Activated T-helper 2 cell treated with anti-CD3 and anti-CD28 coated beads, Interferon-gamma antibody, Interleukin-2, Interleukin-4, amounts not matched to agents 10 μg/mL and 5 μg/mL and 100 μg/mL, durations not matched to agents 14 hours and 24 hours and 36 hours (primary cell): ENCODE measurements at places on chromosomes 1 and 21. TPM values are rescaled to one million over a fixed set of nuclear protein-coding genes. Genes with fewer than 3 reads are reported as not detected.

The ARHGAP29 gene
- total RNA-seq = 0.05 and 0.18 TPM in 2 replicates

The ST6GALNAC5 gene
- total RNA-seq = not detected in 2 replicates

The HTR6 gene
- not detected in 2 replicates for total RNA-seq

The CFHR1 gene
- total RNA-seq = not detected in 2 replicates

The MYBPH gene
- not detected in 2 replicates for total RNA-seq

- no peak overlapping the region for H3K27ac ChIP-seq
- H3K27me3 ChIP-seq = peaks cover 69% of the 10 kb centered on the region
- no peaks in the 10 kb centered on the region for H3K36me3 ChIP-seq
- no peaks in the 10 kb centered on the region for H3K4me1 ChIP-seq
- H3K4me3 ChIP-seq = no peak overlapping the region
Observed at GRCh38 chr1:212514056-212514614, 81.4 kb downstream of the NENF start.

DNA sequence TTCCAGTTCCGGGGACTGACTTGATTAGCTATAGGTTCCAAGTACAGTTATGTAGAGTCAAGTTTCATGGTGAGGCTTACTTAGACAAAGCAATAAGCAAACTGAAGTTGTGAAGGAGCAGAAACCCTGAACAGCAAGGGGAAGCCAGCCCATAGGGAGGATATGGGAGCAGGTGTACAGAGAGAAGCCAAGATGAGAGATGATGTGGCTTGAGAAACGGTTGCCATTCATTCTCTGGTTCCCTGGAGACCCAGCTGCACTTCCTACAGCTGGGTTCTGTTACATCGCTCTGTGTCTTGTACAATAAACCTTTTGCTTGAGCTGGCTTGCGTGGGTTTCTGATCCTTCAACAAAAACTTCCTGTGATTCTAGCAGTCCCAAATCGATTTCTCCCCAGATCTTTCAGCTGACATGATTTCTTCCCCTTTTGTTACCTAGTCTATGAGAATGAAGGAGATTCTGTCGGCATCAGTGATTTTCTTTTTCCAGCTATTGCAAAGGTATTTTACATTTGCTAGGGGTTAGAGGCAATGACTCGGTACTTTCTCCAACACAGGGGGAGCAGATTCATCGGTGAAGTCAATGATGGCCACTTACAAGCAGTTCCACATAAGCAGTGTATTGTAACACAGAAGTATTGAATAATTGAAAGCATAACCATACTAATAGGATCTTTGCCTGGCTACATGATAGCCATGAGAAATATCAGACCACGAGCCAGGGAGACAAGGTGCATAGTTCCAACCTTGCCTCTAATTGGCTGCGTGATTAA is 67.3 kb downstream of the URB2 start:
- H3K36me3 ChIP-seq = no peaks in the 10 kb centered on the region
- peaks cover 14% of the 10 kb centered on the region for H3K4me1 ChIP-seq
- H3K27me3 ChIP-seq = peaks cover 7% of the 10 kb centered on the region
- H3K4me3 ChIP-seq = no peak overlapping the region
- no peak overlapping the region for H3K27ac ChIP-seq
- DNase-seq = no peak

DNA sequence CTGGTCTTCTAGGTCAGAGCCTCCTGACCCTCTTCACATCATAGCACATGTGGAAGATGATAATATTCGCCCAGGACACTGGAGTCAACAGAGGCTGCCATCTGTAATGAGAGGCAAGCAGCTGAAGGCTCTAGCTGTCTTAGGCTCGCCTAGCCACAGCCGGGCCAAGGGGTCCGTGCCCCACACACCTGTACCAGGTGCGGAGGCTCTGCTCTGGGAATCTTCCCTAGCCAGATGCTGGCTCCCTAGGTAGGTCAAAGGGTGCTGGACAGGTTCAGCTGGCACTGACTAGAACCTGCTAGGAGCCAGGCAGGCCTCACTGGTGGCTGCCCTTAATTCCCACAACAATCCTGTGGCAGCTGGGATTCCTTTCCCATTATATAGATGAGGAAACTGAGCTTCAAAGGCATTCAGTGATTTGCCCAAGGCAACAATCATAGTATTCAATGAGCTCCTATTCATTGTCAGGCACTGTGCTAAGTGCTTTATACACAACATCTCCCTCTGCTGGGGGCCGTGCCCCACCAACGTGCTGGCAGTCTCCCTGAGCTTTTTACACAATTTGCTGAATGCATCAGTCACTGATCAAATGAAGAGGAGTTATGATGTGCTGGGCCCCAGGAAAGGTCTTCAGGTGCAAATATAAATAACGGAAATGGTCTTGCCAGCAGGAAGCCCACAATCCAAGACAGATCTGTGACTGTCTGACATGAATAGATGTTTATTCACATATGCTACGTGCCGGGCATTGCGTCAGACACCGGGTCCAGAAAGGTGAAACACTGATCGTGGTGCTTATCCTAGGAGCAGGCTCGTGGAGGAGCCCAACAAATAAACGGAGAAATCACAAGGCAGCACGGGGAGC is 58.0 kb downstream of the DDX20 start:
- DNase-seq = no peak
- H3K4me1 ChIP-seq = no peaks in the 10 kb centered on the region
- H3K4me3 ChIP-seq = no peak overlapping the region
- H3K27me3 ChIP-seq = peaks cover 4% of the 10 kb centered on the region
- H3K36me3 ChIP-seq = no peaks in the 10 kb centered on the region

- H3K27ac ChIP-seq = no peak overlapping the region
- no peak for DNase-seq
- H3K36me3 ChIP-seq = no peaks in the 10 kb centered on the region
- H3K4me3 ChIP-seq = no peak overlapping the region
- peaks cover 2% of the 10 kb centered on the region for H3K4me1 ChIP-seq
- peaks cover 32% of the 10 kb centered on the region for H3K27me3 ChIP-seq
Observed at GRCh38 chr1:33439662-33440061, 8.8 kb upstream of the PHC2 start.

DNA sequence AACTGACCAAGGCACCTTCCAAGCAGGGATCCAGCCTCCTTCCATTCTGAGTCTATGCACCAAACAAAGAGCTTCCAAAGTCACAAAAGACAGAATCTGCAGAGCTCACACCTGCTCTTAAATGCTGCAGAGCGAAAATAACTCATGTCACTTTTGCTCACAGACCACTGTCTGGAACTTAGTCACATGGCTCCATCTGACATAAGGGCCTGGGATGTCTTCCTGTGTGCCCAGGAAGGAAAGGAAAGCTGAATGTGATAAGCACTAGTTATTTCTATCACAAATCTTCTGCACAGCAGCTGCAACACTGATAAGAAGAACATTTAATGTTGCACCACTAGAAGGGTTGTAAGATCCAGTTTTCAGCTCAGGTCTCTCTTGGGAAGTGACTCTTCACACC is 39.5 kb upstream of the SGIP1 start:
- H3K27ac ChIP-seq = no peak overlapping the region
- no peaks in the 10 kb centered on the region for H3K36me3 ChIP-seq
- no peaks in the 10 kb centered on the region for H3K4me1 ChIP-seq
- peaks cover 13% of the 10 kb centered on the region for H3K27me3 ChIP-seq

- H3K36me3 ChIP-seq = no peaks in the 10 kb centered on the region
- DNase-seq = no peak
- peaks cover 5% of the 10 kb centered on the region for H3K27me3 ChIP-seq
- no peaks in the 10 kb centered on the region for H3K4me1 ChIP-seq
- no peak overlapping the region for H3K4me3 ChIP-seq
- H3K27ac ChIP-seq = no peak overlapping the region
Observed at GRCh38 chr1:18760156-18760555, 99.3 kb downstream of the TAS1R2 start.

- H3K27me3 ChIP-seq = no peaks in the 10 kb centered on the region
- no peaks in the 10 kb centered on the region for H3K4me1 ChIP-seq
- no peak overlapping the region for H3K27ac ChIP-seq
- H3K4me3 ChIP-seq = no peak overlapping the region
- no peak for DNase-seq
Observed at GRCh38 chr1:248306103-248306502, 2.9 kb upstream of the OR2T12 start.

- H3K4me3 ChIP-seq = no peak overlapping the region
- no peaks in the 10 kb centered on the region for H3K36me3 ChIP-seq
- no peak overlapping the region for H3K27ac ChIP-seq
- no peaks in the 10 kb centered on the region for H3K4me1 ChIP-seq
Observed at GRCh38 chr1:29555043-29555620, 318.8 kb downstream of the PTPRU start.
